ENCODE measurements at places on chromosomes 3 and 15. TPM values are rescaled to one million over a fixed set of nuclear protein-coding genes. Genes with fewer than 3 reads are reported as not detected.

- no peak for DNase-seq
Measured at GRCh38 chr3:16552757-16553156, 39.3 kb upstream of the RFTN1 start.

DNA sequence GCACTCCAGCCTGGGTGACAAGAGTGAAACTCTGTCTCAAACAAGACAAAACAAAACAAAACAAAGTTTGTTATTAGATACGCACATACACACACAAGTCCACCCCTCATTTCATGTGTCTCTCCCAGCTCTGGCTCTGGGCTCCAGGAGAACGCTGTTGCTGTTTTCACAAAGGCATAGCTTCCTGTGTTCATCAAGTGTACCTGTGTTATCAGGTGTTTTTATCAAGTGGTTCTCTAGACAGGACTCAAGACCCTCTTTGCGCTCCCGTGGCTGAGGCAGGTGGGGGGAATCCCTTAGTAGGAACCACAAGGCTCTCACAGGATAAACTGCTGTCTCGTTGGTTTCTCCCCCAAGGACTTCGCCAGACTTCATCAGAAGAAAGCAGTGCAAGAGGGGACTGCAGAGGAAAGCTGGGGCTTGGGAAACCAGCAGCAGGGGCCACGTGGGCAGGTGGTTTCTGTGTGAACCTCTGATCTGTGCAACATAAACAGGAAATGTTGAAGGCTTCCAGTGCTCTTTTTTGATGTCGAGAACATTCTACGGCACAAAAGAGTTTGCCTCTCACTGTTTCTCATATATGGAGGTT is 6.9 kb upstream of the PPP1R2 start:
- DNase-seq: peak; percentile 54

DNA sequence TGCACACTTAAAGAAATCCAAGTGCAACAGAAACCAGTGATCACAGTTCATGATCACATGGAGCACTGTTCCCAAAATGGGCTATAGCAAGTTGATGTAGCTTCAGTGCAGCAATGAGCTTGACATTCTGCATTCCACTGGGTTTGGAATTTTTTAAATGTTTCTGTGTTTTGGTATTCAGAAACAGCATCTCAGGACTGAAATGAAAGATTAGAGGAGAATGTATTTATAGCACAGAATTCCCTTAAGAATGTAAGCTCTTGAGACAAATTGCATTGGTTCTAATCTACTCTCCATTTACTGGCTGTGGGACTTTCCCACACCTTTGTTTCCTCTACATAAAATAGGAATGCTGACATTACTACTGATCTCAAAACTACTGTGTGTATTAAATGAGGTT is 162.7 kb downstream of the FGF12 start:
- no peak for DNase-seq

DNA sequence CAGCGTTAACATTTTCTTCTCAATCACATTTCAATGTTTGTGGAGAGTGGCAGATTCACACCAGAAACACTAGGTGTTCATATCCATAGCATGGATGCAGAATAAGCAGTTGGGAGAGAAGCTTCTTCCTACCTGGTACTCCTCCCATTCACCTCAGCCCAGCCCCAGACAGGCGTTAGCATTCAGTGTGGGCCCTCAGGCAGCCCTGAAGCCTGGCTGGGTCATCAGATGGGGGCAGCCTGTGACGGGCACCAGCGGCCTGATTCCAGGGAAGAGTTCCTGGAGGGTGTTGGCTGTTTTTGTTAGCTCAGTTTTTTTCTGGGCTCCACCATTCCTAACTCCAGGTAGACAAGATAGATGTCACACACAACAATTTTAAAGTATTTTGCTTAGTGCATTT is 31.1 kb downstream of the APH1B start:
- DNase-seq: no peak

DNA sequence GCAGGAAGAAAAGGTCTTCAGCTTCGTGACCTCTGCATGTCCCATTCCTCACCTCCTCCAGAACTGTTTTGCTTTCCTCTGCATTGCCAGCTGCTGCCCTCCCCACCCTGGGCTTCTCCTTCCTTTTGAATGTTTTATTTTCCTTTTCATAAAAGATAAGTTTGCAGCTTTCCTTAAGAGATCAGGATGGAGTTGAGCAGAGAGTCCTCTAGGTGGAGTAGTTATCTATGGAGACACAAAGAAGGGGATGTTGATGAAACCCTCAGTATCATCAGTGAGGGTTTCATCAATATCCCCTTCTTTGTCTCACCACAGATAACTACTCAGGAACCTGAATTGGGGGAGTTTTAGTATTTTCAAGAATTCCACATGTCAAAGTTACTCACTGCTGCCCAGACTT is 19.0 kb upstream of the SLC25A36 start:
- DNase-seq: peak; percentile 17

DNA sequence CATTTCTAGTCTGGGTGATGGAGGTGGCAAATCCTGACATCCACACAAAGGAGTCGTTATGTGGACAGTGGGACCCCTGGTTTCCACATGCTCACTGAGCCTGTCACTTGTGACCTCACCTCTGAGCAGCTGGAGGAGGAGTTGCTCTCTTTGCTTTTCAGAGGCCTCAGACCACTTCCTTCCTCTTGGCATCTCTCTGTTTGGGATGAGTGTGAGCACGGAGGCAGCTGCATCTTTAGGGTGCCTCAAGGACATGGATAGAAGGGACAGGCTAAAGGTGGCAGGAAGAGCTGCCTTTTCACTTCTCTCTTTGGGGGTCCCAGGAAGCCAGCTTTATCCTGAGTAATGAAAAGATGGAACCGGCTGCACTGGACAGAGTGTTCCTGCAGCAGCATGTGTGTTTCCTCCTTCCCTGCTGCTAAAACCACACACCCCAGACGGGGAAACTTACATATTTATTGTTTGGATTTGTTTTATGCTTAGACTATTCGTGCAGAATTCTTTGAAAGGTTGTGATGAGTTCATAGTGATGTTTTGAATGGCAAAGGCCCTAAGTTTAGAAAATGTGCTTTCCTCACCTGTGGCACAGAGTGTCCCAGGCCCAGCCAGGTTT is 31.8 kb downstream of the GPR171 start:
- DNase-seq: peak; percentile 8

- peak; percentile 75 for DNase-seq
Measured at GRCh38 chr3:12967606-12968351, 105.5 kb downstream of the IQSEC1 start.

DNA sequence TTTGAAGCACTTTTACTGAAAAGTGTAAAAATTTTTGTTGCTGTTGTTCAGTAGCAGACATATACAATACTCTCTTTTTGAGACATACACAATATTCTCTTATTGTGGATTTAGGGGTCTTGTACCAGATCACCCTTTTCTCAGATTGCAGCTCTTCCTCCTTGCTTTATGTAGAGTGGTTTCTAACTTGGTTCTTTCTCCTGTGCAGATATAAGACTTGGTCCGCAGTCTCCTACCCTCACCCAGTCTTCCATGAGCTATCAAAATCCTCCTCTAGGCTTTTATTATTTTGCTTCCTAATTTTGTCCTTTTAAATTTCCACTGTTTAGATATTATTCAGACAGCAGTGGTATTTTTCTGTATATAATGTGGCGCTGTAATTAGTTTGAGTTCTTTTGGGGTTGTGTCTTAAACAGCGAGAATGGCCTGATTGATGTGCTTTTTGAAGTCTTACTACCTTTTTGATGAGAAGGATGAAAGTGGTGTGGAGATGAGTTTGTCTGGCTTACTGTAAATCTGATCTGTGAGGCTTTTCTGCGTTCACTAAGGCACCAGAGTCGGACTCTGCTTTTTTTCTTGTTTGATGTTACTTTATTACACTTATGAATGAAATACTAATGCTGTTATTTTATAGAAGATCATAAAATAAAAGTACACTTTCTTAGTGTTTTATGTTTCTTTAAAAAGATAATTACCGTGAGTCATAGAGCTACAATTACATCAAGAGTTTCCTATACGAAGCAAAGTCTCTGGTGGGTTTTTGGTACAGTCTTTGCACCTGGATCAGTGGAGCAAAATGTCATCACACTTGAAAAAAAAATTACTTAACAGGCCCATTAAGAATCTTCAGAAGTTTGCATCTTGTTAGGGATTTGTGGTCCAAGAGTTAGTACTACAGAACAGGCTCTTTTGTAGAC is 27.8 kb downstream of the FNDC3B start:
- no peak for DNase-seq

GRCh38 chr15:57538265-57538529 is 53.5 kb upstream of the MYZAP start:
- no peak for DNase-seq

SELENOS gene
- 25.7 TPM for polyA plus RNA-seq

ACKR4 gene
- polyA plus RNA-seq: not detected

ASB14 gene
- 0.55 TPM for polyA plus RNA-seq

LRRC3B gene
- polyA plus RNA-seq: not detected

PCOLCE2 gene
- polyA plus RNA-seq: not detected

GADL1 gene
- not detected for polyA plus RNA-seq

ADGRG7 gene
- polyA plus RNA-seq: not detected

TMEM40 gene
- polyA plus RNA-seq: 2.7 TPM

ITIH4 gene
- polyA plus RNA-seq: not detected

SSUH2 gene
- not detected for polyA plus RNA-seq

ABI3BP gene
- polyA plus RNA-seq: not detected
